ENCODE measurements at places on chromosomes 11 and 22. TPM values are rescaled to one million over a fixed set of nuclear protein-coding genes. Genes with fewer than 3 reads are reported as not detected.

Gene LDHAL6A
- total RNA-seq, result 0.22 TPM

Gene OTOG
- not detected for total RNA-seq

Gene RAB39A
- total RNA-seq, result not detected

Gene RIMBP3B
- total RNA-seq, result 0.73 TPM
